T-helper 9 cell (primary cell): ENCODE measurements at places on chromosomes 6 and 20.

GRCh38 chr6:33172688-33173534 lies 19.4 kb downstream of the COL11A2 start:
- DNase-seq, result no peak

GRCh38 chr6:3023663-3024483 lies 24.2 kb downstream of the NQO2 start:
- DNase-seq, result peak; percentile 76

- no peak for DNase-seq
These were observed 106.5 kb downstream of the AIG1 start for GRCh38 chr6:143167224-143167623.

DNA sequence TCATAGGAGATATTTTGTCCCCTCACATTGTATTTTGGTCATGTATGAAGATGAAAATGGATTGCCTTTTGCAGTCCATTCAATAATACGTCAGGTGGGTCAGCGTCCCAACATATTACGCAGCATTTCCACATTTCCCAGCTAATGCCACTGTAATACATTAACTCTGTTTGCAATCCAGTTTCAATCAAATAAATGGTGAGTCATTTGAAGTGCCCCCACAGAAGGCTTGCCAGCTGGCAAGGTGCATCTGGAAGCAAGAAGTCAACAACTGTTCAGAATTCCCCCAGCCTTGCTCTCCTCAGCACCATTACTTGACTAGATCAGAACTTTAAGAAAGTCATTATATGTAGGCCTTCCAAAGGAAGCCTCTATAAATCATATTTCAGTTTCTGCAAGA lies 50.4 kb downstream of the PHACTR1 start:
- DNase-seq, result no peak

GRCh38 chr6:99080191-99080590 lies 132.4 kb upstream of the FBXL4 start:
- DNase-seq, result no peak

DNA sequence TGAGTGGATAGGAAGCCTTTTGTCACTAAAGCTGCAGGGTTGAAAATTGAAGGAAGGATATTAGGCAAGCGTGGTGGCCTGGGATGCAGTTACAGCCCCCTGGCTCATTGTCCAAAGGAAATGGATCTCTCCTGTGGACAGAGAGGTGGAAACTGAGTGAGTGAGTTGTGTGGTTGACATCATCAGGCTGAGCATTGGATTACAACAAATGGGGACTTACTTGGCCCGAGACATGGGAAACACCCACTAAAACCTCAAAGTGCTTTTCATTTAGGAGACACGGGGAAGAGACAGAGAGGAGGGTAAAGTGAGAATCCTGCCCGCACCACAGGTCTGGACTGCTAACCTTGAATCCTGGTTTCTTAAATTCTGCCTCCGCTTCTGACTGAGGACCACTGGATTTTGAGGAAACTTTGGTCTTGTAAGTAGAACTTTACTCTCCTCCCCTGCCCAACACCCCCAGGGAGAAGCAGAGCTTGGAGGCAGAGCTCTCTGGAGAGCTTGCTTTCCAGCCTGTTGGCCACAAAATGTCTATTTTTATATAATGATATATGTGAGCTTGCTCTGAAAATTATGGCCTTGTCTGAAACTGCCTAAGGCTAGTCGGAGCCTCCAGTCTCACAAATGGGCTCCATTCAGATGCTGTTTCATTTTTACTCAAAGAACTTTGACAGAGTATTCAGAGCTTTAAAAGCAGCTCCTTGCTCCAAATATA lies at the start of gene PKIG:
TSS of gene PKIG (plus strand) at position 269 of the 715 bp plus-strand sequence. CDS start 31,978 bp downstream, outside the sequence.
- no peak for DNase-seq

- DNase-seq, result no peak
These were observed 24.6 kb downstream of the PPP1R14C start for GRCh38 chr6:150167479-150167873.

DNA sequence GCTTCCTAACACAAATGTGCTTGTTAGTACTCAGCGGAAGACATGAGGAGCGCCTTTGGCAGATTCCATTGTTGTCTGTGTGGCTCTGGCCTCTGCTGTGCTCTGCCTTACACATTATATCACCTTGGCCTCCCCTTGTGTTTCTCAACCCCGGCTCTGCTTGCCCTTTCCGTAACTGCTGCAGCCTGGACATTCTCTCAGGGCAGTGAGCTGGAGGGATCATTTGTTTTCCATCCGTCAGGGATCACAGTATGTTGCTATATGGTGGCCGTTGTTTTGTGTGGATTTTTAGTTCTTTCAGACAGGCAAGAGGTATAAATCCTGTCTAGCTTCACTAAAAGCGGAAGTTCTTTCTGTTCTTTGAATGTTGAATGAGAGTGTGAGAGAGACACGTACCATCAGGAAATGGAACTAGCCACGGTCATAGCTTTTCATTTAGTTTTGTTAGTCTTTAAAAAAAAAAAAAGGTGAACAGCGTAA lies 175.1 kb downstream of the JARID2 start:
- no peak for DNase-seq

DNA sequence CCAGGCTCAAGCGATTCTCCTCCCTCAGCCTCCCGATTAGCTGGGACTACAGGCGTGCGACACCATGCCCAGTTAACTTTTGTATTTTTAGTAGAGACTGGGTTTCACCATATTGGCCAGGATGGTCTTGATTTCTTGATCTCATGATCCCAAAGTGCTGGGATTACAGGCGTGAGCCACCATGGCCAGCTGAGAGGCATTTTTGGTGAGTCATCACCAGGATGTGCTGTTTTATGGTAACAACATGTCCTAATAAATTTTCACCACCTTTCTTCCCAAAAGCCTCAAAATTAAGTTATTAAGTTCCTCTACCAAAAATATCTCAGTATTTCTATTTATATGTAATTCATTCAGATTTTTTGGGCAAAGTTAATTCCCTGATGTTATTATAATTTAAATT lies 53.5 kb downstream of the COL21A1 start:
- no peak for DNase-seq

- DNase-seq, result no peak
These were observed 64.6 kb upstream of the RSPO3 start for GRCh38 chr6:127053875-127054235.

GRCh38 chr20:8213831-8214587 lies 81.9 kb downstream of the PLCB1 start:
- DNase-seq, result no peak

DNA sequence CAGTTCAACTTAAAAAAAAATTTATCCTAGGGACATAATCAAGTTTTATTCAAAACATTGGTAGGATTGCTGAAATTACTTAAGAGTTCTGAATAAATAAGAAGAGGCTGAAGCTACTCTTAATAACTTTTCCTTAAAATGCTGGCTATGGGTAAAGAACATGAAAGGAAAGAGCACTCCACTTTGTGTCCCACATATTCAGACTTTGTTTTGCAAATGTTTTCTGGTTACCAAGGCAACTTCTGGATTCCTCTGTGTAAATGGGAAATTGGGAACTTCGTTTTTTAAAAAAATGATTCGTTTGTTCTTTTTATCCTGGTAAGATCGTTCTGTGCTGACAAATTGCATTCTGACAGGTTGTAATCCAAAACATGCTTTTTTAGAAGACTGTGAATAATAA lies 115.0 kb downstream of the KIF6 start:
- no peak for DNase-seq

DNA sequence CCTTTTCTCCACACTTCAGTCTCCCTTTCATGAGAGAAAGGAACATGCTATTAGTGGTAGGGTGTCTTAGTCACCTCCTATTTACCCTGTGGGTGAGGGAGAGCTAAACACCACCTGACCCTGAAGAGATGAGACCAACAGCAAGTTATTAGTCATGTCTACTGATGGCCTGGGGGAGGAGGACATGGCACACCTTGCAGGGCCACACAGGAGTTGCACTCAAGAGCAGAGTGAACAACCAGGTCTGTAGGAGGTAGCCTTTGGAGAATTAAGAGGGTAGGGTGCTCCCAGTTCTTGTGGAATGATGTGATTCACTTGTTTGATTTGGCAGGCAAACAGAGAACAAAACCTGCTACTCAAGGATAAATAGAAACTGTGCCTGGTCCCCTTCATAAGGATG lies 82.7 kb upstream of the FABP7 start:
- DNase-seq, result no peak

- no peak for DNase-seq
These were observed 2.2 kb downstream of the UBR2 start for GRCh38 chr6:42565823-42566613.

DNA sequence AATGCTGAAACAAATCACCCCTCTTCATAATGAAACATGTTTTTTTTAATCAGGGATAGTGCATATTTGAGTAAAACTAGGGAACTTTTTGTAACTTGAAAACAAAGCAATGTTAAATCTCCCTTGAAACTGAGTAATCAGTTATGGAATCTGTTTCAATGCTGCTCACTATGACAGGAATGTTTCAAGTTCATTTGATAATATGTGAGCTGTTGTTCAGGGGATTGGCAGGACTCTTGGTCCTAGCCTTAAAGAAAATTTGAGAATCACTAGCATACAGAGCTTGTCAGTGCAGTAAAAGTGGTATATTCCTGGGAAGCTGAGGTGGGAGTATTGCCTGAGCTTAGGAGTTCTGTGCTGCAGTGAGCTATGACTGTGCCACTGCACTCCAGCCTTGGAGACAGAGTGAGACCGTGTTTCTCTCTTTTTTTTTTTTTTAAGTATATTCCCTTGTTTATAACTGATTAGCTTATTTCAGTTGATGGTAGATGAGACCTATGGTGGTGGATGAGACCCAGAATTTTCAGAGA lies 21.6 kb upstream of the CALHM6 start:
- DNase-seq, result no peak

DNA sequence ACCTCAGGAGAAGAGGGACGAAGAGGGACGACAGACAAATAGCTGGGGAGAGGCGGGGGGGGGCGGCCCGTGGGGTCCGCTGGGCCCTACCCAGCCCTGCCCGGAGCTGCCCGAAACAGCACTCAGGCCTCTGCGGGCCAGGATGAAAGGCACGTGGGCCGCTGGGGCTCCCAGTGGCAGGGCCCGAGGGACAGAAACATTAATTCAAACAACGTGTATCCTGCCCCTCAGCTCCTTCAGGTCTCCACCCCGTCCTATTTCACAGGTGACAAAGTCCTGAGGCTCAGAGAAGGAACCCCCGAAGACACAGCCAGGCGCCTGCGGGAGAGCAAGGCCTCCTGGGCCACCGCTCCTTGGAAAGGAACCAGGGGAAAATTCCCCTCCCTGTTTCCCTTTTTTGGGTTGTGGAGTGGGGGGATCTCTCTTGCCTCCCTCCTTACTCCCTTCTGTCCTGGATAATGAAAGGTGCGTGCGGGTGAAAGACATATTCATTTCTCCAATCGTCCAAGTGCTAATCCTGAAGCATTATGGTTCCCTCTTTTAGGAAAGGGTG lies 93.3 kb downstream of the RNASET2 start:
- DNase-seq, result no peak

- DNase-seq, result no peak
These were observed 6.0 kb downstream of the CLPSL1 start for GRCh38 chr6:35786810-35787209.

DNA sequence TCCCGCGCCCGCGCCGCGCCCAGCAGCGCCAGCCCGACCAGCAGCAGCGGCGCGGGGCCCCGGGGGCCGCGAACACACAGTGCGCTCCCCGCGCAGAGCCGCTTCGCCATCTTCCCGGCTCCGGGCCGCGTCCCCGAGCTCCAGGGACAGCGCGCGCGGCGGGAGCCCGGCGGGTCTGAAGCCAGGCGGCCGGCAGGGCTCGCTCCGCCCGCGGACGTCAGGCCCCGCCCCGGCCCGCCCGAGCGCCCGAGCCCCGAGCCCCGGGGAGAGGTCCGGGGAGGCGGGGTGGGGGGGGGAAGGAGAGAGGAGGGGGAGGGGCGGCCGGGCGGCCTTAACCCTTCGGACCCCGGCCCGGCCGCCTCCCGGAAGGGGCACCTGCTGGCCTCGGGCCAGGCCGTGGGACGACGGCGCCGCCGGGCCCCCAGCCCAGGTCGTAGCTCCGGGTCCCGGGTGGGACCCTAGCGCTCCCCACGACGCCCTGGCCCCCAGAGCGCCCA lies at the start of gene LAMA5:
TSS of gene LAMA5 (minus strand) at position 177 of the 497 bp plus-strand sequence. CDS start at position 110, 67 bp downstream.
- DNase-seq, result no peak

DNA sequence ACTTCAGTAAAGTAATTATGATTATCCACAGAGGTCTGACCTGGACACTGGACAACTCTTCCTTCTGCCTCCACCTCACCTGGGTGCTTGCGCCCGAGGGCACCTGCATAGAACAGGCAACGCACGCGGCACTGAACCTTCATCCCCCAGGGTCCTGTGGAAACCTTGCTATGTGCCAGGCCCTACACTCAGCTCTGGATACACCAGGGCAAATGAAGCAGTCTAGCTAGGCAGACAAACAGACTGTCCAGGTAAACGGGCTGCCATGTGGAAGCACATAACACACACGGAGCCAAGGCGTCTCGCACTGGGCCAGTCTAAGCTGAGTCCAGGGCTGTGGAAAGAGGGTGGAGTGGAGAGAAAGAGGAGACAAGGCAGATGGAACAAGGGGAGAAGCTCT lies 109.3 kb upstream of the AFDN start:
- DNase-seq, result no peak

DNA sequence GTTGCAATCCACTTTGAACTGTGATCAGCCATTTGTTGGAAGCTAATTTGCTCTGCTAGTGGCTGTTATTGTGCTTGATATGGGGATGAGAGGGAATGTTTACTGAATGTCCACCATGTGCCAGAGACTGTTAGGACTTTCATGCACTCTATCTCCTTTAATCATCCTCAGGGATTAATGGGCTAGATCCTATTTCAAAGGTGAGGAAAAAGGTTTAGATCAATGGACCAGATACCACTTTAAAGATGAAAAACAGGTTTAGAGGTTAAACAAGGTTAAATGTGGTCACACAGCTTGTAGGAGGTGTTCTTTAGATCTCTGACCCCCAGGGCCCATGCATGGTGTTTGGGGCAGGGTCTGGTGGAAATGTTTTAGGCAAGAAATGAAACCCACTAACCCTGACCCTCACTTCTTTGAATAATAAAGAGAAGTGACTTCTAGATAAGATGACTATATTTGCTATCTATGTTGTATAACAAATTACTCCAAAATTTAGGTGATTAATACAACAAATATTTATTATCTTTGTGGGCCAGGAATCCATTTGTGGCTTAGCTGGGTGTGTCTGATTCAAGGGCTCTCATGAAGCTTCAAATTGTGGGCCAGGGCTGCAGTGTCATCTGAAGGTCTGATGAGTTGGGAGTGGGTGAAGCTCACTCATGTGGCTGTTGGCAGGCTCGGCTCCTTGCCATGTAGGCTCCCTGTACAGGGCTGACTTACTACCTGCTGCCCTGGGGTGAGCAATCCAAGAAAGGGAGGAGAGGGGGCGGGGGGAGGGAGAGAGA lies 127.8 kb upstream of the FOXA2 start:
- no peak for DNase-seq
